ENCODE measurements at places on chromosomes 5 and 9.

DNA sequence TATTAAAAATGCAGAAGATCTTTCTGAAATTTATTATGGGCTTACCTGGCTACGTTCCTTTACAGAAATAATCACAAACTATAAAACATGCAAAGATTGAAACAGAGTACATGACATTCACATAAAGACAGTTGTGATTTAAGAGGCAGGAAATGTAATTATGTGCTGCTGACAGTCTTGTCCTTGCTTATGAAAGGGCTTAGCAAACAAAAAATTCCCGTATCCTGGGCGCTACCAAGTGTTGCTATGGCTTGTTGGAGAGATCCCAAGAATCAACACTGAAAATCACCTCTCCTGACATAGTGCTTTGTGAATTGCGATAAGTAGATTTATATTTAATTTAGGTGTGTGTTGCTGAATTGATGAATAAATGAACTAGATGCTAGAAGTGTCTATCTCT, 352.5 kb upstream of the C9orf72 start:
- DNase-seq = no peak

- no peak for DNase-seq
These were observed 15.3 kb downstream of the MATR3 start for GRCh38 chr5:139308797-139309196.

DNA sequence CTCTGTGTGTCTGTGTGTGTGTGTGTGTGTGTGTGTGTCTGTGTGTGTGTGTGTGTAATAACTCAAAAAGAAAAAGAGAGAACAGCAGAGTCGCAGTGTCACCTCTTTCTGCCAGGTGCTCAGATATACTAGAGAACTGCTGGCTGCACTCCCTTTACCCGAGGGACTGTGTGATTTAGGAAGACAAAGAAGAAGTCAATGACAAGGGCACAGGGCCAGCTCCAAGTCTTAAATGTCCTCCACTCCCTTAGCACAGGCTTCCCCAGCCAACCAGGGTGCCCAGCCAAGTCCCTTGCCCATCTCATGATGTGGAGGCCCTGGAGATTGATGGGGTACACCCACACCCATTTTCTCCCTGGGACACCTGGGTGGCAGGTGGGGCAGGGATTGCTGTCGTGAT, 8.7 kb downstream of the CCNJL start:
- DNase-seq = no peak

DNA sequence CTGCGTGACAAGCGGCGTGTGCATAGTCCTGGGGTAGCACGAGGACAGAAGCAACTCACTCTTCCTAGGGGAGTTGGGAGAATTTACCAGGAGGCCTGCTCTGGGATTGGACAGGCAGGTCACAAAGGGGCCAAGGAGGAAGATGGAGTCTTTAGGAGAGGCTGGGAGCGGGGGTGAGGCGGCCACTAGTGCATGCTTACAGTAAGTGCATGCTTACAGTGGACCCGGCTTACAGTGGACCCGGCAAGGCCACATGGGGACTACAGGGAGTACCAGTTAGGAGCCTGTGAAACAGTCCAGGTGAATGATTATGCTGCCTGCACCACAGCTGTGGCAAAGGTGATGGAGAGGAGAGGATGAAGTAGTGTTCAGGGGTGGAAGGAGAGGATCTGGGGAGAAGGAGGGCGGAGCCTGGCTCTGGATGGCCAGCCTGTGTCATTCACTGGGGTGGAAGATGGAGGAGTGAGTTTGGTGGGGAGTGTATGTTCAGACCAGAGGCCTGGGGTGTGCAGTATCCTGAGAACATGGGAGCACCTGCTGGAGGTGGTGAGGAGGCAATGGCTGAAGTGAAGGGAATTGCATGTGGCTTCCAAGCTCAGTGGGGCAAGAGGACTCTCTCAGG, 78.7 kb downstream of the CRB2 start:
- DNase-seq = no peak

GRCh38 chr9:123550797-123551196, 194.8 kb downstream of the CRB2 start:
- DNase-seq = no peak

GRCh38 chr9:134699343-134699740, 57.7 kb downstream of the COL5A1 start:
- DNase-seq = no peak

- DNase-seq = no peak
These were observed 1366.1 kb upstream of the CDH9 start for GRCh38 chr5:28404363-28405071.

GRCh38 chr5:93294199-93294598, 286.8 kb downstream of the NR2F1-AS1 start:
- no peak for DNase-seq

DNA sequence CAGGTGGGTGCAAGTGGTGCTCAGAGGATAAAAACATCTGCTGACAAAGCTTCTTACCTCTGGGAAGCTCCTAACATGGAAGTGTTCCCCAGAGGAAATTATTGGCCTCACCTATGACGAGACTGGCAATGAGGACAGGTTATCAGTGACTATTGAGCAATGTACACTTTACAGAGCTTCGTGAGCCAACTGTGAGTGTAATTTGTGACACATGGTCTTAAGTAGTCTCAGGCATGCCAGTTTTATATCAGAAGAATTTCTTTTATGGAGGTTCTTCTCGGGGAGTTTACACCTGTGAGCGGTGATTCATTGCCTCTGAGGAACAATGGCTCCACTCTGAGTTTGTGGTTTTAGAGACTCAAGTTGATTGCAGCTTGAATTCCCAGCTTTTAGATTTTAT, 11.3 kb downstream of the ANKDD1B start:
- DNase-seq = no peak

DNA sequence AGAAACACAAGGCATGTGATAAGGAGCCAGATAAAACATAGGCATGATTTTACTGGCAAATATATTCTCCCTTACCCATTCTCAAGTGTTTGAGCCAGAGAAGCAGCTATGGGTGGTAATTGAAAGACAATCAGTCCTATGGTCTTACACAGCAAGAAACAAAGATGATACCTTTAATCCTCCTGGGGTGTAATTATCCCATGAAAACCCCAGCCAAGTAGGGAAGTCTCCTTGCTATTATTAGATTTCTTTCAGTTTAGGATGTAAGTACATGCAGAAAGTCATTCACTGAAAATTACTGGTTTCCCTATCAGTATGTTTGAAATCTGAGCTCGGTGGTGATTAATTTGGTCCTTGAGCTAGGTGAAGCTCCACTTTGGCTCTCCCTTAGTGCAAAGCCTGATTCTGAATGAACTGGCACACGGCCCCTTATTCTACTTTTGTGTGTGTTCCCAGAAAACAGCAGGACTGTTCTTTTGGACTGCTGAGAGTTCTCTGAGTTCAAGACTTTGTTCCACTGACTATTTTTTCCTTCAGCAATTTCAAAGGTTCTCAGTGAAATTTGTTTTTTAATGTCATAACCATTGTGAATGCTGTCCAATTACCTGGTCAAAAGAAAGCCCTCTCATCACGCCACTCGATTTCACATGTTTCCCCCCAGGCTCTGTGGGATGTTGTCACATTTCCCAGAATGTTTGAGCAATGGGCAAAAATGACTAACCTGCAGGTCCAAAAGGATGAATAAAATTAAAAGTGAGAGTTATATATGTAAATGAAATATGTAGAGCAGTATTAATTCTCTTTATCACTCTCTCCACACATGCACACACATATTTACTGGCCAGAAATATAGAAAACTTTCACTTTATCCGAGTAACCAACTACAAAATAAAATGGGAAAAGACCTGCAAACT, 343.0 kb downstream of the RAB3C start:
- DNase-seq = no peak

GRCh38 chr9:13485068-13485596, 205.6 kb upstream of the MPDZ start:
- no peak for DNase-seq

GRCh38 chr9:104025104-104025503, 69.0 kb upstream of the SMC2 start:
- DNase-seq = no peak

DNA sequence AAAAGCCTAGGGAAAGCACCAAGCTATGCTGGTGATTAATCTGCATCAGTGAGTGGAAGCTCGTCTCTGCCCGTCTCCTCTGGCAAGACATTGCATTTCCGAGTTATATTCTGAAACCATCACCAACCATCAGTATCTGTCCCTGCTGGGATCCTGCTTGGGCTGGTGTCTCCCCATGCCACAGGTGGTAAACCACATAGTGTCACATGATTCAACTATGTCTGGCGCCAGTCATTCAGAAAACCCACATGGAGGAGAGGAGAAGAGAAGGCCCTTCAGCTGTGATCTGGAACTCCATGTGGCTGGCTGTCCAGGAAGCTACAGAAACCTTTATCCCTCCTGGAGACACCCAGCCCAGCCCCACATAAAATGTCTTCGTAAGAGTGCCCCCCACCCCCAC, 4.8 kb downstream of the IL9 start:
- no peak for DNase-seq

DNA sequence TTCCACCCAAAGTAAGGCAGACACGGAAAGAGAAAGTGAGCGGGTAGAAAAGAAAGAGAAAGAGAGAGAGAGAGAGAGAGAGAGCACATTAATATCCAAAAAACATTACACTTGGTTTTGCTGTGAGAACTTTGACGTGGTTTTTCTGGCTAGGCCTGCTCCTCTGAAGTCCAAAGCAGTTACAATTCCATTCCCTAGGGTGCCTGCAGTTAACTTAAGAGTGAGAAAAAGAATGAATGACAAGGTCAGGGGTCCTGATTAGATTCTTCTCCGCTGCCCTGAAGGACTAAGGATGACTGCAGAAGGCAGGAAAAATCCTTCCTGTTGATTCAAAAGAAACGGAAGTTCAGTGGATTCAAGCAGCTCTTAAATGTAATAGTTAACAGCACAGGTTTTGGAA, 589.8 kb downstream of the PRELID2 start:
- no peak for DNase-seq

DNA sequence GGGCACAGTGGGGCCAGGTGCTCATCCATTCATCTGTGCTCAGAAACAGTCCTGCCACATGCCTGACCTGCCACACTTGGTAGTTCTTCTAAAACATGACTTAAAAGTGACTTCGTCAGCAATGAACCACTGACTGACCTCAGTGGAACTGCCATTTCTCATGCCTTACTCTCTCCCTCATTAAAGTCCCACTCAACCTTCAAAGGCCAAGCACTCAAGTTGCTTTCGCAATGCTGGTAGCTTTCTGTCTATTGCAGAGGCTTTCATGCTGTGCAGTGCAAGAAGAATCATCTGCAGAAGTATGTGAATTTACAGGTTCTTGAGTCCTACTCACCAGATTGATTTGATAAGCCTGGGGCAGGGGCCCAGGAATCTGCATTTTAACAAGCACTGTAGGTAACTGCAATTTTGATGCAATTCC, 23.9 kb downstream of the B4GALT1 start:
- DNase-seq = no peak

DNA sequence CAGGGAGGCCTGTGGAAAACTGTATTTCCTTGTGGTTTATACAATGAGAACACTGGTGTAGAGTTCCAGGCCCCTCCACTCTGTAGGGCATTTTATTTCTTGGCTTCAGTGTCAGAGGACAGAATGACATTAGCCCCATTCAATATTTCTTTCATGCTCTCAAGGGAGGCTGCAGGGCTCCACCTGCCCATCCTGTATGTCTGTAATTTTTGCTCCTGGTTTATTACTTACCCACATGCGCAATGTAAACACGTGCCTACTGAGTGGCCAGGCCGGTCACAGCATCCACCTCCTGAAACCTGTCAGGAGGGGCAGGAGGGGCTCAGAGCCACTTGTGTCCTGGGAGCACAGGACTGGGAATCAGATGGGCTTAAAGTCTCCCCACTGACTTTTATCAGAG, 82.4 kb downstream of the GADD45G start:
- DNase-seq = no peak

- no peak for DNase-seq
These were observed 982 bp downstream of the EPB41L4A start for GRCh38 chr5:112417931-112418658.

DNA sequence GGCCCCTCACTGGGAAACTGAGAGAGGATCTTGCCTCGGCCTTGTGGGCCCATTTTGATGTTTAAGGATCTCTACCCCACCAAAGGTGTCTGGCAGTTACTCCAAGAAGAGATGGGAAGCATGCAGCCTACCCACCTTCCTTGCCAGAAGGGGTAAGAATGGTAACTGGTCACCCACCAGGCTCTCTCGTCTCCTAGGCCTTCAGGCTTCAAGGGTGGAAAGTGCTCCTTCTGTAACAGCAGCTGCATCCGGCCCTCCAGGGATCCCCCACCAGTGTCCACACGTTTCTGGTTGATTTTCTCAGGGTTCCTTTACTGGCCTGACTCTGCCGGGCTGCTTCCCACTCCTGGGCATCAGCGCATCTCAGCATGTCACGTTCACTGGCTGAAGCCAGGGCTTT, 204.4 kb upstream of the IRX1 start:
- DNase-seq = no peak

GRCh38 chr5:144731786-144732185, 561.1 kb downstream of the KCTD16 start:
- no peak for DNase-seq

GRCh38 chr5:150781706-150782614, 3.4 kb downstream of the SMIM3 start:
- no peak for DNase-seq

DNA sequence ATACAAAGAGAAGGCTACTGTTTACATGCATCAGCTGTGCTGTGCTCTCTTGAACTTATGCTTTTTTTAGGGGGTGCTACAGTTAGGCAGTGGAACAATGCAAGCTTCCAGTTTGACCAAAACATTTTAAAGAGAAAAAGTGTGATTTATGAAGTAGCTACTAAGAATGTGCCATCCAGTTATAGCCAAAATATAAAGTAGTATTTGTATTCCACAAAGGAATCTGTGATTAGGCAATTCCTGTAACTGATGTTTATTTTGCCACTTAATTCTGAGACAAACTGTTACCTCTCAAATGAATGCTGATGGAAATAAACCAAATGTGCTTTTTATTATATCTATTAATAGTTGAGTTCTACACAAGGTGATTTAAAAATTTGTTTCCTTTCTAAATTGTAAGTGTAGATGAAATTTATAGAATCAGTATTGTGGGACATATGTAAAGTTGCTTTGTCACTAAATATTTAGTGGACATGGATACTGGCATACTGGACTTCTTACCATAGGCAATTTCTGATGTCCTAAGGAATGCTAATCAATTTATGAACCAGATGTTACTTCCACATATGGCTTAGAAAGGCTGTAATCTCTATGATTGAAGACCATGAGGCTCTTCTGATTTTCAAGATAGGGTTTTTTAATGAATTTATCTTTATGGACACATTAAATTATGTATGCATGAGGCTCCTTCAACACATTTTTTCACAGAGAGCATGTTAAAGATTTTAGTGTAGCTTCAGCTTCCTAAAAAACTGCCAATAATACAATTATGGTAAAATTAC, 410.2 kb downstream of the PRR16 start:
- no peak for DNase-seq

GRCh38 chr5:980001-980588, 28.5 kb upstream of the NKD2 start:
- no peak for DNase-seq

GRCh38 chr5:143979044-143979690, 167.2 kb downstream of the HMHB1 start:
- DNase-seq = no peak

GRCh38 chr9:734831-735511, 106.5 kb upstream of the DMRT1 start:
- DNase-seq = no peak

DNA sequence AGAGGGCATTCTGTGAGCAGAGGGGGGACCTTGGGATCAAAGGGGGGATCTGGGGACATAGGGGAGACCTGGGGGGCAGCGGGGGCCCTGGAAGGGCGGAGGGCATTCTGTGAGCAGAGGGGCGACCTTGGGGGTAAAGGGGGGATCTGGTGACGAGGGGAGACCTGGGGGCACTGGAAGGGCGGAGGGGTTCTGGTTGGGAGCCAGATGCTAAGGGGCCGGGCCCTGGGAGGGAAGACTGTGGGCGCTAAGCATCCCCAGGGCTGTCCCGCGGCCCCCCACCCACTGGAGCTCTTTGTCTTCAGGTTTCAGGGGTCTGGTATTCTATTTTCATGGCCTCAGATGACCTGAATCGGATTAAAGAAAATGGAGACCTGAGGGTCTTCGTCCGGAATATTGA, 748 bp downstream of the LCN9 start:
- DNase-seq = no peak
